Stimulated activated naive CD4-positive, alpha-beta T cell (primary cell): ENCODE measurements at places on chromosomes 2 and 18.

GRCh38 chr2:232388324-232388891 is 9.9 kb downstream of the ALPP start:
- DNase-seq = no peak

GRCh38 chr2:80515964-80516363 is 211.4 kb upstream of the LRRTM1 start:
- DNase-seq = no peak

DNA sequence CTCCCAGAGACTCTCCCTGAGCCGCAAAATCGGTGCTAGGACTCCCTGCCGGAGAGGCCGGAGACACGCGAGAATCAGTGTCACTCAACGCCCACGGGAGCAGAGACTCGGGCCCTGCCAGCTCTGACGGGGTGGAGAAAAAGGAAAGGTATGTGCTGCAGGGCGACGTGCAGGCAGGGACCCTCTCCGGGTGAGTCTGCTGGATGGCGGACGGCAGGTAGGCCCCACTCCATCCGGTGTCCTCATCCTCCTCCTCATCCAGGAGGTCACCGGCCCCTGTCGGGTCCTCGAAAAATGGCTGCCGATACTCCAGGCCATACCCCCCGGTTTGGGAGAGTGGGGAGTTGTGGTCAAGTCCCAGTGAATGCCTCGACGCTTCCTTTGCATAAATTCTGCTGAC is 110.7 kb downstream of the PMAIP1 start:
- no peak for DNase-seq

- peak; percentile 42 for DNase-seq
These were observed 151.3 kb downstream of the NEDD4L start for GRCh38 chr18:58195278-58195765.

GRCh38 chr2:151853070-151853758 is 25.0 kb upstream of the ARL5A start:
- DNase-seq = no peak

DNA sequence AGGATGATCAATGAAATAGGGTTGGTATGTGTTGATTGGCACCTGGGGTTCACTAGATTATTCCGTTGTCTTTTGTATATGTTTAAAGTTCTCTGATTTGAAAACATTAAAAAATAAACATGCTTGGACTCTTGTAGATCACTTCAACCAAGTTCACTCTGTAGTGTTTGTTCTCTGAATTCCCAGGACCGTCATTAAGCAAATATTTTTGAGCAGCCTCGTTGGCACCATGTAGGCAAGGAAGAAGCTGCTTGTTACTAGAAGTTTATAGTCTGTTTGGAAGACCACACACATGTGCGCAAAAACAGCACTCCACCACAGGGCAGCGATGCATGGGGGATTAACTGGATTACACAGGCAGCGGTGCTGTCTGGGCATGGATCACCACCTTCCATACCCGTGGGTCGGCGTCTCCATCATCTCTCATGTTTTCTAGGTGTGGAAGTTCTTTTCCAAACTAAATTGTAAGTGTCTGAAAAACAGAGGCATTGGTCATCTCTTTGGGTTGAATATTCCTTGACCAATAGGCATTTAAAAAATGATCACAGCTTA is 212.2 kb downstream of the FHOD3 start:
- DNase-seq = no peak

DNA sequence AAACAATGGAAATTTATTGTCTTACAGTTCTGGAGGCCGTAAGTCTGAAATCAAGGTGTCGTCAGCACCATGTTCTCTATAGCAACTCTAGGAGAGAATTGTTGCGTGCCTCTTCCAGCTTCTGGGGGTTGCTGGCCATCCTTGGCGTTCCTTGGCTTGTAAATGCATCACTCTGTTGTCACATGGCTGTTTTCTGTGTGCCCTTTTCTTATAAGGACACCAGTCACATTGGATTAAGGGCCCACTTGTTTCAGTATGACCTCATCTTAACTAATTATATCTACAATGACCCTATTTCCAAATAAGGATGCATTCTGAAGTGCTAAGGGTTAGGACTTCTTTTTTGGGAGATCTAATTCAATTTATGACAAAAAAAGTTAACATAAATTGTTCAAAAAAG is 1.4 kb upstream of the PLEK start:
- DNase-seq = no peak

GRCh38 chr18:33603454-33603853 is 25.4 kb downstream of the ASXL3 start:
- DNase-seq = no peak

DNA sequence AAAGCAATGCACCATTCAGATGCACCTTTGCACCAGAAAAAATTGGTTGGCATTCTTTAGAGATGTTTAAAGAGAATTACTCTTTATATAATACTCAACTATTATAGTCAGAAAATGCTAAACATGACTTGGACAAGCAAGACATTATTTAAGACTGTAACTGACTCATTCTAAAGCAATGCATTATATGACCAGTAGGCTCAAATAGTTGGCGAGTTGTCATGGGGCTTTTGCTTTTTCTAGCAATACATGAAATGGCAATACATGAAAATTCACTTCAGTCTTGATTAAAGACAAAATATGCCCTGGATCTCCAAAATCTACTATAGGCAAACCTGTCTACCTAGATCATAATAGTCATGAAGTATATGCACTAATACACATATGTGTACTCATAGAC is 216.9 kb upstream of the VWC2L start:
- no peak for DNase-seq

GRCh38 chr18:8951491-8951890 is 151.0 kb upstream of the NDUFV2 start:
- no peak for DNase-seq

- DNase-seq = no peak
These were observed 58.4 kb upstream of the UNC80 start for GRCh38 chr2:209713219-209713618.

DNA sequence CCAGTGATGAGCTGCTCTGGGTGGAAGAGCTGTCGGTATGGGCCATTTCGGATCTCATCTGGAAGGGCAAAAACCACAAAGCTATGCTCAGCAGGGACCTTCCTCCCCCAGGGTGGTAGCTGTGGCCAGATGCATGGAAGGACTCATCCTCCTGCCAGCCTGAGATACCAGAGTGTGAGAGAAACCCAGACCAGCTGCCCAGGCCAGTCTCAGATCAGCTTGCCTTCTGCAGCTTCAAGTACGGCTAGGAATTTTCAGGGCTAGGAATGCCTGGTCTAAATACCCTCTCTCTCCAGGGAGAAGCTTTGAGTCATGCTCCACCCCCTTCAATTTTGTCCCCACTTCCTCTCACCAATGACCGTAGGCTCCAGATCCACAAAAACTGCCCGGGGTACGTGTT is 1.4 kb upstream of the TUBA4B start:
- no peak for DNase-seq
